ENCODE measurements at places on chromosomes 7 and 10. TPM values are rescaled to one million over a fixed set of nuclear protein-coding genes. Genes with fewer than 3 reads are reported as not detected.
A peak's percentile ranks its signal among the peaks of the same experiment; 100 is the strongest.

DNA sequence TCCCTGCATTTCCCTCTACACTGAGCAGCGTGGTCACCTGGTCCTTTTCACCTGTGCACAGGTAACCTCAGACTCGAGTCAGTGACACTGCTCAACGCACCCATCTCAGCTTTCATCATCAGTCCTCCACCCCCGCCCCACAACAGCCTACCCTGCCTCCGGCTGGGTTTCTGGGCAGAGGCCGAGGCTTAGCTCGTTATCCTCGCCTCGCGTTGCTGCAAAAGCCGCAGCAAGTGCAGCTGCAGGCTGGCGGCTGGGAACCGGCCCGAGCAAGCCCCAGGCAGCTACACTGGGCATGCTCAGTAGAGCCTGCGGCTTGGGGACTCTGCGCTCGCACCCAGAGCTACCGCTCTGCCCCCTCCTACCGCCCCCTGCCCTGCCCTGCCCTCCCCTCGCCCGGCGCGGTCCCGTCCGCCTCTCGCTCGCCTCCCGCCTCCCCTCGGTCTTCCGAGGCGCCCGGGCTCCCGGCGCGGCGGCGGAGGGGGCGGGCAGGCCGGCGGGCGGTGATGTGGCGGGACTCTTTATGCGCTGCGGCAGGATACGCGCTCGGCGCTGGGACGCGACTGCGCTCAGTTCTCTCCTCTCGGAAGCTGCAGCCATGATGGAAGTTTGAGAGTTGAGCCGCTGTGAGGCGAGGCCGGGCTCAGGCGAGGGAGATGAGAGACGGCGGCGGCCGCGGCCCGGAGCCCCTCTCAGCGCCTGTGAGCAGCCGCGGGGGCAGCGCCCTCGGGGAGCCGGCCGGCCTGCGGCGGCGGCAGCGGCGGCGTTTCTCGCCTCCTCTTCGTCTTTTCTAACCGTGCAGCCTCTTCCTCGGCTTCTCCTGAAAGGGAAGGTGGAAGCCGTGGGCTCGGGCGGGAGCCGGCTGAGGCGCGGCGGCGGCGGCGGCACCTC, at the start of the genes KLLN and PTEN:
Gene KLLN, minus strand, starts transcription at position 481 of the 891 bp plus-strand sequence. CDS start 1,046 bp downstream, outside the sequence.
Gene PTEN, plus strand, starts transcription at position 573 of the 891 bp plus-strand sequence. CDS start 845 bp downstream, outside the sequence.
- no peaks in the 10 kb centered on the region for H3K36me3 ChIP-seq
- H3K27me3 ChIP-seq: no peaks in the 10 kb centered on the region
- peak within 1 kb of the TSS; percentile 98 for H3K27ac ChIP-seq
- peak within 1 kb of the TSS; percentile 77 for H3K4me3 ChIP-seq
- H3K4me1 ChIP-seq: peaks cover 19% of the 10 kb centered on the region
- DNase-seq: peak; percentile 92

The C10orf143 gene
- not detected for total RNA-seq

The CCDC71L gene
- 28.1 TPM for total RNA-seq

- no peak overlapping the region for H3K4me3 ChIP-seq
- peaks cover 44% of the 10 kb centered on the region for H3K4me1 ChIP-seq
- DNase-seq: no peak
- no peaks in the 10 kb centered on the region for H3K27me3 ChIP-seq
These were observed 123.6 kb downstream of the UBE2H start for GRCh38 chr7:129828989-129829736.

DNA sequence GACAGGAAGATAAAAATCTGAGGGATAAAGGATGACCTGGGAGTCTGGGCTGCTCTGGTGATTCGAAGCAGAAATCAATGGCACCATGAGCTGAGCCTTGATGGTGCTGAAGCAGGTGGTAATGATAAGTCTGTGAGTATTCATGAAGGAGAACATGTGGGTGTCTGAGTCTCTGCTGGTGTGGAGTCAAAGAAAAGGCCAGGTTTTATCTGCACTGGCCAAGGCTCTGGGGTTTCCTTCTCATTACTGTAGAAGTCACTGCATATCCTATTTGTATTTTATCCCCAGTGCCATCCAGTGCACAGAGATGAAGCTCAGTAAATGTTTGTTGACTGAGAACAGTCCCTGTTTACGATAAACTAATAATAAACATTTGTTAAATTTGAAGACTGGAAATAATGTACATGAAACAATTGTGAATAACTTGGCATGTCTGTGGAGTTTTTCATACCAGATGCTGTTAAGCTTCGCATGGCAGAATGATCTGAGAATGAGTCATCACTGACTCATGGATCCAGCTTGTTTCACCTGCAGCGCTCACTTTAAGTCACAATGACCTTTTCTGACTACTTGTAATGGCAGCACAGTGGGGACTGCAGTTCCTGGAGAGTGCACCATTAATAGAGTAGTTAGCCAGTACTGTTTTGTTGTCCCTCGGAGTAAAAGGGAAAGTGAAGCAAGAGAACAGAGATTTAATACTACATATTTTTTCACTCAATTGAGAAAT, 538.5 kb downstream of the HTR7 start:
- H3K27ac ChIP-seq: no peak overlapping the region
- H3K27me3 ChIP-seq: no peaks in the 10 kb centered on the region
- H3K4me3 ChIP-seq: no peak overlapping the region
- no peaks in the 10 kb centered on the region for H3K4me1 ChIP-seq
- no peaks in the 10 kb centered on the region for H3K36me3 ChIP-seq

GRCh38 chr10:32315424-32315823, 31.5 kb downstream of the EPC1 start:
- H3K4me3 ChIP-seq: no peak overlapping the region
- no peak for DNase-seq
- no peaks in the 10 kb centered on the region for H3K27me3 ChIP-seq
- H3K4me1 ChIP-seq: peaks cover 81% of the 10 kb centered on the region

- H3K4me3 ChIP-seq: no peak overlapping the region
These were observed 80.0 kb downstream of the ZNF277 start for GRCh38 chr7:112286250-112287086.

- H3K4me1 ChIP-seq: peaks cover 6% of the 10 kb centered on the region
- H3K27me3 ChIP-seq: no peaks in the 10 kb centered on the region
- peak overlapping the region; percentile 55 for H3K27ac ChIP-seq
- no peaks in the 10 kb centered on the region for H3K36me3 ChIP-seq
- H3K4me3 ChIP-seq: no peak overlapping the region
These were observed 163.8 kb downstream of the GRK5 start for GRCh38 chr10:119370972-119371703.

GRCh38 chr7:74306730-74307469, 17.7 kb downstream of the CLIP2 start:
- H3K27ac ChIP-seq: peak overlapping the region; percentile 38
- no peak overlapping the region for H3K4me3 ChIP-seq
- peaks cover 30% of the 10 kb centered on the region for H3K4me1 ChIP-seq
- H3K27me3 ChIP-seq: no peaks in the 10 kb centered on the region
- DNase-seq: peak; percentile 38

The PAPOLB gene
- total RNA-seq: not detected

DNA sequence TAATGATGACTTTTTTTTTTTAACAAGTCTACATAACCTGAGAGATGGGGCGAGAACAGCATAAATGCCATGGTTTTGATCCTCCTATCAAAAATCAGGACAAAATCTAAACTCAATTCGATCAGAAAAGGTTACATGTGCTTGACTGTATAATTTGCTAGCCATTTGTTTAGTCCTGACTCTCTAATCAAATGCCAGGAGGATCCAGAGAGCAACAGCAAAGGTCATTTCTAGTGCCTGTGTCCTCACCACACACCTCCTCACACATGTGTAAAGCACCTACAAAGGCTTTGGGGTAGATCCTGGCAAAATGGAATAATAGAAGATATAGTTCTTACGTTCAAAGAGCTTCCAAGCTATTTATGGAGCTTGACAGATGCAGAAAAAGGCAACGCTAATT, 11.0 kb upstream of the FAS start:
- H3K4me1 ChIP-seq: peaks cover 22% of the 10 kb centered on the region
- H3K4me3 ChIP-seq: no peak overlapping the region

The TEX36 gene
- not detected for total RNA-seq

The FKBP6 gene
- not detected for total RNA-seq

DNA sequence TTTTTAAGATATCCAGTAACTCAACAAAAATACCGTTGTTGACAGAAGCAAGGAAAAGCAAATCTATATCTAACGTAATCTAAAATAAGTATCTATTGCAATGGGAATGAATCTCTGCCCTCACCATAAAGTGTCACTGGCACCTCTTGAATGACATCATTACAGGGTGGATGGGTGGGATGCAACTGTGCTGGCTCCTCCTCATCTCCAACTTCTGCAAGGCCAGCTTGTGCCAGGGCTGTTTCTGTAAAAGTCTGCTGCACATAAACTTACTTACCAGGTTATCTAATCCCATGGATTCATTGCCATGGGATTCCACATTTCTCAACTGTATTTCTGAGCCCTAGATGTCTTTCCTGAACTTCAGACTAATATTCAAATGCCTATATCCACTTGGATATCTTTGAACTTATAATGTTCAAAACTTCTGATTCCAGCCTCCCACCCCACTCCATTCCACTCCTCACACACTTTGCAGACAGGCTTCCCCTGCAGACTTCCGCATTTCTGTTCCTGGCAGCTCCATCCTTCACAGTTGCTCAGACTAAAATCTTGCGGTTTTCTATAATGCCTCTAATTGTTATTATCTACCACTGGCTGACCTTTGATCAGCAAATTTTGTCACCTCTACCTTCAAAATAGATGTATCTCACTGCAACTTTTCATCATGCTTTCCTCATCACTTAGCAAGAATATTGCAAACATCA, 10.7 kb downstream of the FGL2 start:
- H3K36me3 ChIP-seq: no peaks in the 10 kb centered on the region
- H3K27me3 ChIP-seq: no peaks in the 10 kb centered on the region
- H3K4me1 ChIP-seq: no peaks in the 10 kb centered on the region
- no peak overlapping the region for H3K27ac ChIP-seq
- no peak overlapping the region for H3K4me3 ChIP-seq

The TWIST1 gene
- total RNA-seq: not detected

- no peak for DNase-seq
- no peak overlapping the region for H3K4me3 ChIP-seq
- no peak overlapping the region for H3K27ac ChIP-seq
These were observed 128.7 kb downstream of the ELAPOR2 start for GRCh38 chr7:86930554-86931307.

DNA sequence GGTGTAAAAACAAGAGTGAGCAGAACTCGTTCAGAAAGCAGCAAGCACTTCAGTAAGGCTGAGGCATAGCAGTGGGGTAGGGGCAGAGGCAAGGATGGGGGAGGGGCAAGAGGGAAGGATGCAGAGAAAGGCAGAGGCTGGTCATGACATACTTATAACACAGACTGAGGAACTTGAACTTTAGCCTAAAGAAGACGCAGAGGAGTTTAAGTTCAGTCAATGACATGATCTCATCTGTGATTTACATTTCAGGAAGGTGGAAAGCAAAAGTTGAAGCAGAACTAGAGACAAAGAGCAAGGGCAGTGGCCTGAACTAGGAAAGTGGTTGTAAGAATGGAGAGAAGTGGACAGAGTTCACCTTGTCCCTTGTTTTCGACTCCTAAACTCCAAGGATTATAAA, 15.8 kb downstream of the MACC1 start:
- peak; percentile 23 for DNase-seq
- H3K27me3 ChIP-seq: no peaks in the 10 kb centered on the region
- peak overlapping the region; percentile 39 for H3K27ac ChIP-seq

GRCh38 chr7:124338861-124339260, 306.0 kb upstream of the TMEM229A start:
- H3K36me3 ChIP-seq: no peaks in the 10 kb centered on the region
- H3K4me1 ChIP-seq: no peaks in the 10 kb centered on the region
- H3K27me3 ChIP-seq: no peaks in the 10 kb centered on the region
- DNase-seq: no peak
- no peak overlapping the region for H3K27ac ChIP-seq
